A549 treated with Hydrocortisone at 1 μM for 4 hours (cell line): ENCODE measurements at places on chromosomes 4 and X. TPM values are rescaled to one million over a fixed set of nuclear protein-coding genes. Genes with fewer than 3 reads are reported as not detected.

The PIGA gene
- 5.8 to 12.1 TPM (median 7.6 TPM) in 5 replicates for total RNA-seq

The FGFR3 gene
- 1.6 to 2.4 TPM (median 2.0 TPM) in 5 replicates for total RNA-seq

The SRPX2 gene
- total RNA-seq: 2.0 to 2.7 TPM (median 2.5 TPM) in 5 replicates

The USP53 gene
- 7.5 to 10.1 TPM (median 8.7 TPM) in 5 replicates for total RNA-seq

The NIPAL1 gene
- 0.45 to 0.77 TPM (median 0.62 TPM) in 5 replicates for total RNA-seq

The PNMA3 gene
- total RNA-seq: 0.18 to 0.25 TPM (median 0.21 TPM) in 5 replicates

The SHISA3 gene
- not detected in 5 replicates for total RNA-seq
